ENCODE measurements at places on chromosomes 1 and 21.

GRCh38 chr1:112674440-112674985 is at the start of gene MOV10:
Gene MOV10 (plus strand): TSS chr1:112674659. CDS start chr1:112674913, 254 bp downstream.
- DNase-seq: no peak

GRCh38 chr1:243882276-243882675 is 32.2 kb upstream of the AKT3 start:
- no peak for DNase-seq

- no peak for DNase-seq
Observed at GRCh38 chr1:94617134-94617805, 75.7 kb upstream of the F3 start.

DNA sequence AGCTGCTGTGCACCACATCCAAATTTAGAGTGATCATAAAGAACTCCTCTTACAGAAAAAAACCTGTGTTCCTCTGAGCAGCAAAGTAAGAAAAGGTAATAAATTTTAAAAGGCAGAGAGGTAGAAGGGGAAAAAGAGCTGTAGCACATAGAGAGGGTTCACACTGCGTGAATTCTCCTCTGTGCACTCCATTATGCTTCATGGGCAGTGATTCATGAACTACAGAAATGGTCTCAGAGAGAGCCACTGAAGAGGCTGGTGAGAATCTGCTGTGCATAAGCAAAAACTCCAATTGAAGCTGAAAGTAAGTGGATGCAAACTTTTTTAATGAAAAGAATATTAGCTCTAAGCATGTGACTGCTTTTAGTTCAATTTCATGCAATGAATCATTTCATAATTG is 65.0 kb downstream of the CRB1 start:
- DNase-seq: no peak
